ENCODE measurements at places on chromosomes 13 and 19.

- no peak for DNase-seq
These were observed 10.4 kb downstream of the SAMD4B start for GRCh38 chr19:39352381-39353255.

DNA sequence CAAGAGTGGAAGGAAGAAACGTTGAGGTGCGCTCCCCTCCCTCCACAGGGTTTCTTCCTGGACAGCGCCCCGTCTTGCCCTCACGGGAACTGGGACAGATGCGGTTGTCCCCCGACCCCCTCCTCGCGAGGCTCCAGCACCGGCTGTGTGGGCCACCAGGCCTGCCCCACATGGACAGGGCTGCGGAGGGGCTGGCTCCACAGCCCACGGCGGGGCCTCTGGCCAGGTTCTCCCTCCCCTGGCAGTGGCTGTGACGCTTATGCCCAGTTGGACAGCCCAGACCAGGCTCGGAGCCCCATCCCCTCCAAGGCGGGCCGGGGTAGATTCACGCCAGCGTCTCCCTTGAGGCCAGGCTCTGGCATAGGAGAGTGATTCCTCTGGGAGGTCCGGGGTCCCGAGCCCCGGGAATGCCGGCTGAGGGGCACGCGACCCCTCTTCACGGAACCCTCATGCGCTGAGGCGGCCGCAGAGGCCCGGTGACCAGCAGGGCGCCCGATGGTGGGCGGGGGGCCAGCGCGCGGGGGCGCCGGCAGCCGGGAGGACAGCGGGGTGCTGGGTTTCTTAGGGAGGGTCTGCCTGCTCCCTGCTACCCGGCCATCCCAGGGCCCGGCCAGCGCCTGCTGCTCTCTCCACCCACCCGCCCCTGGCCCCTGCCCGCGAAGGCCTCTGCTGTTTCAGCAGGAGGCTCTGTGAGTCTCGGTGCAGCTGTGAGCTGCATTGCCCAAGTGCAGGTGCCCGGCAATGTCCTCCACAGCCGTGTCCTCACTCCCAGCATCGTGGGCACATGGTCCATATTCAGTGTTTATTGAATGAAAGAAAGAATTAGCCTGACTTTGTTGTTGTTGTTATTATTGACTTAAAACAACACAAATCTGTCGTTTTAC, 20.3 kb upstream of the GAS6 start:
- DNase-seq: no peak

DNA sequence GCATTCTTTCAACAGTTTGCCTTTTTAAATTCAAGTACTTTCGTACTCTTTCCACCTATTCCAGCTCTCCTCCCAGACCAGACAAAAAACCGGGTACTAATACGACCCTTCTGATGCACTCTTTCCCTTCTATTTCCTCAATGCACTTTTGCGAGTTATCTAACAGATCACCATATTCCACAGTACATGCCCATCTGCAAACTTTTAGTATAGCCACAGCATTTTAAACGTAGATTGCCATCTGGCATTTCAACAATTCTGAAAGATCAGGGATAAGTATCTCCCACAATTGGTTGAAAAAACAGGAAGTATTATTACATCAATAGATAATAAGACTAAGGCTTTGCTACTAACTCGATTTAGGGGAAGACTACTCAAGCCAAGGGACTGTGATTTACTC, 31.5 kb downstream of the RBM26 start:
- DNase-seq: no peak

GRCh38 chr19:38402623-38402966, 298 bp upstream of the FAM98C start:
- DNase-seq: no peak

DNA sequence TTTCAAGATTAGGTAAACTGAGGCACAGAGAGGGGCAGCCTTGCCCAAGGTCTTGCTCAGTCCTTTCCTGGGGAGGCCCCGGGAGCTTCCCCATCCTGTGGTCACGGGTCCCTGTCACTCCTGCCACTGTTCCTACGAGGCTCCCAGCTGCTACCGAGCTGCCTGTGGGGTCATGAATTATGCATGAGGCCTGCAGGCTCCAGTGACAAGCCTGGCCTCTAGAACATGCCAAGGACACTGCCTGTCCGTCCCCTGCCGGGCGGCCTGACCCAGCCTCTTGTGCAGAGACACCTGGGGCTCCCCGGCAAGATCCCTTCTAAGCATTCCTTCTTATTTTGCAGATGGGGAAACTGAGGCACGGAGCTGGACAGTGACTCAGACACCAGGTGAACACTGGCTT, 2.7 kb downstream of the FCHO1 start:
- peak; percentile 79 for DNase-seq
